ENCODE measurements at places on chromosomes 4 and X.

DNA sequence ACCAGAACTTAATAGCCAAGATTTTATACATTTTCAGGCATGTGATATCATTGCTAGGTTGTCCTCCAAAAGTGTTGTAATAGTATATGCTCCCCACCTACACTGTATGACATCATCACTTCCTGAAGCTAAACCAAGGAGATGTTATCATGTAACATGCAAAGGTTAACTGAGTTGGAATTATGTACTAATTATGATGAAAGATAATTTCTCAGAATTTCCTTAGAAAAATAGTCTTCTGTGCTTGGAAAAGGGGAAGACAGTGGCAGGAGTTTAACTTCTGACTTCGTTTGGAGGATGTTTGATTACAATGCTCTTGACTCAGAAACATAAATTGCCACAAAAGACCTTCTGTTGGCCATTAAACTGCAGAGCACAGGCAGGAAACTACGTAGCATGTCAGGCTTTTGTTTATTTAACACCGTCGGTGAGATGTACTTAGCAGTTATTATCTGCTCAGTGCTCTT, 83.6 kb upstream of the GUCY1A1 start:
- DNase-seq = no peak

- no peak for DNase-seq
Measured at GRCh38 chr4:10666616-10667015, 18.0 kb downstream of the CLNK start.

- DNase-seq = no peak
Measured at GRCh38 chrX:21683941-21684340, 25.8 kb upstream of the KLHL34 start.

GRCh38 chrX:97790850-97791249, 907.1 kb downstream of the RPA4 start:
- DNase-seq = no peak

GRCh38 chr4:152257601-152258066, 278.3 kb downstream of the FBXW7 start:
- no peak for DNase-seq

DNA sequence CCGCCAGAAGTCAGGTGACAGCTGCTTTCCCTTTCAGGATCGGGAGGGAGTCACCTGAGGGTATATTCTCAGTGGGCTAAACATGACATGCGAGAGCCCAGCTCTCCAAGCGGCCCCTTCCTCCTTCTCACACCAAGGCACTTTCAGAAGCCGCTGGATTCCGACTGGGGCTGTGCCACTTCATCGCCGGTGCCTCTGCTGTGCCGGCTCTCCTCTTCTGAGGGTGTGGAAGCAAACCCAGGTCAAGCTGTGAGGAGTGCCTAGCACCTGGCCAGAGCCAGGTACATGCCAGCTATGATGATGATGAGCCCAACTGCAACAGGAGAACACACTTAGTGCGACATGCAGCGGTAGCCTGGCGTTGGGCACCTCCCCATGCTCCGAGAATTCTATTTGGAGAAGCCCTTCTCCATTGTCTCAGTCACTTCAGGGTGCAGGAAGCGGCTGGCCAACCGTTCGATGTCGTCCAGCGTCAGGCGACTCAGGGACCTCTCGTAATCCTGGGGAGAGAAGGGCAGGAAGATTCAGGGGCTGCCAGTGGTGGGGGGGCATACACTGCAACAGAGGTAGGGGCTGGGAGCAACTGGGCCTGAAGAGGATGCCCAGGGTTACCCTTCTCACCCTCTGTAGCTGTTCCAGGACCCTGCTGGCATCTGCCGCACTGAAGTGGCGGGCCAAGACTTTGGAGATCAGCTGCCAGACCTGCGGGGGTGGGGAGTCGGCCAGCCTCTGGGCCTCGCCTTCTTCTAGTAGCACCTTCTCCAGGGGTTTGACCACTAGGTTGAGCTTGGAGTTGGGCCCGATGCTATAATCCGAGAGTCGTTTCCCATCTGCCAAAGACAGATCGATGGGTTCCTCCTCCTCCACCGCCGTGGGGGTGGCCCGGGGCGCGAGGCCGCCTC, 1.0 kb downstream of the UBL4A start:
- no peak for DNase-seq

DNA sequence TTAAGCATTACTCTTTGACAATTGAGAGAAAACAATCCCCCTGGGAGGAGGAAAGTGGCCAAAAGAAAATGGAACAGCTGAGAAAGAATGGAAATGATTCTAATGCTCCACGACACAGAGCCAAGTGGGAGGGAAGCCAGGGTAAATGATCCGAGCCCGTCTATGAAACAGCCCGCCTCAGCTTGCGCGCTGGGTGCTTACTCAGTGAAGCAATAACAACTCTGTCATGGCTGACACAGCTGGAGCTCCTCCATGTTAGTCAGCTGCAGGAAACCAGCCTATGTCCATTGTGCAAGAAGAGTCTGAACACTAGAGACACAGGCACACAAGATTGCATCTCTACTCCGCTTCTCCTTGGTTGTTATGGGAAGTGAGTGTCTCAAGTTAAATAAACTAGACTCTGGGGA, 19.3 kb downstream of the NOA1 start:
- DNase-seq = no peak

DNA sequence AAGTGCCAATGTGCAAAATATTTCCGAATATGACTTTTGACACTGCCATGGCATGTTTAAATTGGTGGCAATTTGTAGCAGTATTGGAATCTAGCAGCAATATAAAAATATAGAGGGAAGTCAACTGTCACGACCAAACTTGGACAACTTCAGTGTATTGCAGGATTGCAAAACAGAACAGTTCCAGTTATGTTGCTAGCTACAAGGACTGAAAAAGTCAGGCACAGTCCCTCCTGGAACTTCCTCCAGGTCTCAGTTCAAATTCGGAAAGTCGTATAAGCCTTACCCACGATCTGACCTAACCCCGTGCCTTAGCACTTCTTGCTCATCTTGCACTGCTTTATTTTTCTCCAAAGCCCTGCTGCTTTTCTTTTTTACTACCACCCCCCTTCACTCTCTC, 390.0 kb upstream of the GALNT7 start:
- no peak for DNase-seq

DNA sequence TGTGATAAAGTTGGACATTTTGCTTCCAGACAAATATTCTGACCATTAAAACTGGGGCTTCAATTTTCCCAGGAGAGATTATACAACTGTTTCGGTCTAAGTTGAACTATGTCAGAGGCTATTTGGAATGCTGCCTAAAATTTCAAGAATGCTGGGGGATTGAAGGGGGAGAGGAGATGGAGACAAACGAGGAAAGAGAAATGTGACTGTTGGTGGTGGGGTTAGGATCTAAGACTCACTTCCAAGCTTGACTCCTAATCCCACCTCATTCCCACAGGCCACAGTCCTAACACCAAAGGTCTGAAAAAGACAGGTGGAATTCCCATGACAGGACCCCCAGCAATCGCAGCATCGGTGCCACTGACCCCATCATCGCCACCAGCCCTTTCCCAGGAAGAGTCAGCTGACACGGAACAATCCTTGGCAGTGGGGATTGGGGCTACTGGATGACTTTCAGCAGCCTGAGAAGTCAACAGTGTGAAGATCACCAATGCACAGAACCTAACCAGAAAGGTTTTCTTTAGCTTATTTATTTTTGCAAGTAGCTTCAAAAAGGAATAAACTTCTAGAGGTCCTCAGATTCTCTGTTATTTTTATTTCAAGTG, 74.0 kb upstream of the PRSS48 start:
- no peak for DNase-seq

DNA sequence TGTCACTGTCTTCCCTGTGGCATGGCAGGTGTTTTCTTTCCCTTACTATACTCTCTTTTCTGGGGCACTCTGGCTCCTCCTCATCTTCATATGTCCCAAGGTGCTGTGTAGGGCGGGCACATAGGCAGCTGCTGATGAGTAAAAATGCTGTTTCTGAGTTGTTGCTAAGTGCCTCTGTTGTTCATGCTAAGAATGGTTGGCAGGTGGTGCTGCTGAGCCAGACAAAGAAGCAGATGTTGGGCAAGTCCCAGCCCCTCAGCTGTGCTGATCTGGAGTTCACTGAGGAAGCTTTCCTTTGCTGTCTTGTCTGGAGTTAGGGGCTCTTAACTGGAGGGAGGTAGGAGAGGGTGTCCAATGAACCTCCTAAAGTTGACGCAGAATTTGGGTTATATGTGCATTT, 40.6 kb downstream of the HADH start:
- DNase-seq = peak; percentile 37

- no peak for DNase-seq
Measured at GRCh38 chr4:158777423-158778155, 8.8 kb downstream of the FNIP2 start.

DNA sequence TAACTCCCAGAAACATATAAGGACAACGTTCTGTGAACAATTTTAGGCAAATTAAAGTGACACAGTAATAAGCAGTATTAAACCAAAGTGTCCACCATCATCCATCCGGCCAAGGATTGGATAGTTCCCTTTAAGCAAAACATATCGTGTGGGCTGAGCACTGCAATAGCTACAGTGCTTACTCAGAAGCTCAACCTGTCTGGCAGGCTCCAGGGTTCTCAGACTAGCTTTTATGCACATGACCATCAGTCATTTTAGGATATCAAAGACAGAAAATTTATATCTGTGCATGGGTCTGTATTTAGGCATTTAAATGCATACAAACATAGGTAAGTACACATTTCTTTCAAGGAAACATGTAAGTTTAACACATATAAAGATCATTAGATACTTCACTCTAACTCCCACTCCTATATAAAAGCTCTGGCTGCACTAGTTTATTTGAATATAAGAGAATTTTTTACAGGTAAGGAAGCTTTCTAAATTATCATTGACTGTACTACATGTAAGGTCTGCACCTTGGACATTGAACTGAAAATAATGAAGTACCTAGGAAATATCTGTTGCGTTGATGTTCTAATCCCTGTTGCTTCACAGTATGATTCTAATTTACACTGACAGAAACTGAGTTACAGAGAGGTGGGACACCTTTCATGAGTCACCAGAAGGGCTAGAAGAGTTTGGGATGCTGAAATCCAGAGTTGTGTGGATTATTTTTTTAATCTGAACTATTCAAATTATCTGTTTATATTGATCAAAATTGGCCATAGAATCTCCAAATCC, 67.6 kb downstream of the ELOVL6 start:
- DNase-seq = no peak

- no peak for DNase-seq
Measured at GRCh38 chrX:39900777-39901170, 197.0 kb downstream of the BCOR start.

DNA sequence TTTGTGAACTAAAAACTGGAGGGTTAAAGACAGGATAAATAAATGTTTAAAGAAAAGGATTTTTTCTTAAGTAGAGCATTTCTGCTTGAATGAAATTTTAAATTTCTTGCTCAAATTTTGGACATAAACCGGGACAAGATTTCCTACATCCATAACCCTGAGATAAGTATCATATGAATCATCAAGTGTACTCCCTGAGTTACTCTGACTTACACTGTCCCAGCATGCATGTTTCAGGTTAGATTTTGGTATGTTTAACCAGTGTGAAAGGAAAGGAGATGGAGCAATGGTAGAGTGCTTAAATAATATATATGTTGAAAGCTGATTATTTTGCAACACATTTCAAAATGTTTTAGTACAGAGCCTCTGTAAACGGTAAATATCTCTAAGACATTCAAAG, 175.2 kb downstream of the ADGRL3 start:
- no peak for DNase-seq

GRCh38 chrX:121322159-121322558, 274.7 kb downstream of the GLUD2 start:
- no peak for DNase-seq

Data from activated T-helper 1 cell treated with Interleukin-2 at 50 U/mL for 16 hours (primary cell).